Stimulated activated CD8-positive, alpha-beta memory T cell treated with anti-CD3 and anti-CD28 coated beads, Interleukin-15, amount 100 ng/mL, for 48 hours (primary cell): ENCODE measurements at places on chromosomes 12 and 14.
A peak's percentile ranks its signal among the peaks of the same experiment; 100 is the strongest.

DNA sequence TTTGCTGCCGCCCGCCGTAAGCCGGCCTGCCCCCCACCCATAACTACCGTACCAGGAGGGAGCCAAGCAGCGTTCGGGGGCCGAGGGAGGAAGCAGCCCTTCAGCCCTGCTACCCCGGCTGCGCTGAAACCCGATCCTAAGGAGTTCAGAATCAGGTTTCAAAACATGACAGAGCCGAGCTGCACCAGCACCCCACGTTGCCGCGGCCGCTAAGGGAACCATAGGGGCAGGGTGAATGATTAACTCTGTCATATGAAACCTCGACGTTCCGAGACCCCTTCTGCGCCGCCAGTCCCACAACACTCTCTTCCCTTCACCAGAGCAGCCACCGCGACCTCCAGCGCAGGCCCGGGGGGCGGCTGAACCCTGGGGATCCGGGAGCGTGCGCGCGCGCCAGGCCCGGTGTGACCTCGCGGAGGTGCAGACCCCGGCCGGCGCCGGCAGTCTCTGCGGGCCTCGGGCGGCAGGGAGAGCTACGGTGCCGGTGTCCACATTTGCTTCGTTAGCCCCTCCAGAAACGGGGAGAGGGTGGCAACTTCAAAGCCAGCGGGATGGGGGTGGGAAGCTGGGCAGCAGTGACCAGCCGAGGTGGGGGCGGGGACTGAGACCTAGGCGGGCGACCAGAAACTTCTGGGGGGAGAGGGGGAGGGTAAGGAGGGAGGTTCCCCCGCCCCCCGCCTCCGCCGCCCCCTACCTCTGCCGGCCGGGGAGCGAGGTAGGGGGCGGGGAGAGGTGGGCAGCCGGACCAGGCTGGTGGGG, 1.6 kb downstream of the SIX4 start:
- no peak for DNase-seq

GRCh38 chr14:74973003-74973653, 17.7 kb upstream of the PGF start:
- DNase-seq = peak; percentile 14

GRCh38 chr14:34383839-34384238, 78.2 kb downstream of the SPTSSA start:
- no peak for DNase-seq

DNA sequence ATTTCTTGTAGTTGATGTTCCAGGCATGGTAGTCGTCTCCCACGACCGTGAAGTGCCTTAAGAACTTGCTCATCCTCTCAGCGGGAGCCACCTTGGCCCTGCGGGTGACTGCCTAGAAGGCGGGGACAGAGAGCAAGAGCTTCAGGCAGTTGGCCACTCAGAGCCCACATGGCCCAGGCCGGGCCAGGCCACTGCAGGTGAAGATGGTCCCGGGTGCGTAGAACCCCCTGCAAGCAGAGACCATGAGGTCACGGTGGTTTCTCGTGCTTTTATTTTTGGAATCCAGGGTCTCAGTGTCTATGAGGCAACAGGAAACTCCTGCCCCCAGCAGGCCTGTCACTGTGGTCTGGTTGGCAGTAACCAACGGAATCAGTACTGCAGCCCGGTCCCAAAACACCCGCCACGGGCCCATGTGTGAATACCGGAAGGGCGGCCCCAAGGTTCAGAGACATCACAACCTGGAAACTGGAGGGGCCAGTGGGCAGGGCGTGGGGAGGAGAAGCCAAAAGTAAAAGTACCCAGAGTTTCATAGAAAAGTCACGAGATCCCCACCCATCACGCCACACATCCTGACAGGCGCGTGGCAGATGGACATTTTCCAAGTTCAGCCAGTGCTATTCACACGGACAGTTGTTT, 27.5 kb downstream of the HVCN1 start:
- peak; percentile 86 for DNase-seq

DNA sequence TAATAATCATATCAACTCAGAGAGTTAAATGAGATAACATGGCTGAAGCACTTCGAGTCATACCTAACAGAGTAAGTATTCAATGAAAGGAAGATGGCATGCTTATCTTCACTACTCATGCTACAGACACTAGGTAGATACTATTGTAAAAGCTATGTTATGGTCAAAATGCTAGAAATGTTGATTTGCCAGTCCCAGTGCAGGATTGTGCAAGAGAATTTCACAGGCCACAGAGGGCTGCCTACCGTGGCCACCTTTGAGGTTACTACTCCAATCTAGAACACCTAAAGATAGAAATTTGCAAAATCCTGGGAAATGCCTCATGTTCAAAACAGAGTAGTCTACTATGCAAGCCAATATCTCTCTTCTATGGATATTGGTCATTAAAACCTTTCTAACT, 75.3 kb upstream of the PLEKHG7 start:
- DNase-seq = no peak

DNA sequence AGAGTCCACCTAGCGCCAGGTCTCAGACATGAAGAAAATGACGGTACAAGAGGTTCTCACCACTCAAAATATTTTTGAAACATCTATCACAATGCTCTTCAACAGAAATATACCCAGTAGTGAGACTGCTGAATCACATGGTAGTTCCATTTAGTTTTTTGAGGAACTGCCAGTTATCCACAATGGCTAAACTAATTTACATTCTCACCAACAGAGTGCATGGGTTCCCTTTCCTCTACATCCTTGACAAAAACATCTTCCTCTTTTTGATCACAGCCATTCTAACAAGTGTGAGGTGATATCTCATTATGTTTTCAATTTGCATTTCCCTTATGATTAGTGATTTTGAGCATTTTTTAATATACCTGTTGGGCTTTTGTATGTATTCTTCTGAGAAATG, 5.7 kb upstream of the GPR65 start:
- DNase-seq = no peak

DNA sequence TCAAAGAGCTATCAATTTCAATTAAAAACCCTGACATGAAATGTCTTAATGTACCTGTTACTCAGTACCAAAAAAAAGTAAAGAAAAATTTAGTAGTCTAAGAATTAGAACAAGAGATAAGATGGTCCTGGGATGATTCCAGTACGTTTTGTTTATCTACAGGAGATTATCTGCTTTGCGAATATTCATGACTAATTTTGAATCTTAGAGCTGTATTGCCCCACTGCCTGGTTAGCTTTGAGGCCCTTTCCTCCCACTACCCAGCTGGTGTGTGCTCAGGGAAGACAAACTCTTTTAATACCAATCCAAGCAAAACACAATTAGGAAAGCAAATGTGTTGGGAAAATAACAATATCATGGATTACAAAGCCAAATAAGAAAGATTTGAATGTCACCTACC, 263.5 kb downstream of the FOXG1 start:
- no peak for DNase-seq

DNA sequence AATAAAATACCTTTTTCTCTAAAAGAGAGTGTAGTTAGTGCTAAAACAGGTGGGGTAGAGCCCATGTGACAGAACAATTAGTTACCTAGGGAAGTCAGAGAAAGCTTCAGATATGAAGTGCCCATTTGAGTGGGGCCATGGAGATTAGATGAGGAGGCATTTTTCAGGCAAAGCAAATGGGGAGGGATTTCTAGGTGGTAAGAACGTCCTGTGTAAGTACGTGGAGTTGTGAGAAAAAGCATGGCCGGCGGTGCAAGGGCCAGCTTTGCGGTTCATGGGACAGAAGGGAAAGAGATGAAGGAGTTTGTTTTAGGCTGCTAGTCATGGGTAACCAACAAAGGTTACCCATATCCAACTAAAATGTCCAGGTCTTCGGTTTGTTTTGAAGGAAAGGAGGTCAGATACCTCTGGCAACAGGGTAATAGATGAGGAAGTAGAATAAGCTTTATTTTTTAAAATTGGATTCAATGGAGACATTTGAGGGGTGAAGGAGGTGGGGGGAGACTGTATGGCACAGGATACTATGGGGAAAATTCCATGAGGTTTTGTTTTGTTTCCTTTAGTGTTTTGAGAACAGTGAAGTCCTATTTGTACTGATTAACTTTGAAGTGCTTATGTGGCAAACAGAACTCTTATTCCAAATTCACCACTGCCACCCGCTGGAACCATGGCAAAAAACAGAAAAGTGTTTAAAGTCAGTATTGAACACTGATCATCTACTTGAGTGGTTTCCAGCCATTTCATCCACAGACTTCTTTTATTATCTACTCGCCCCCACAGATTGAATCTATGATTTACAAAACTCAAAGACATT, 10.0 kb upstream of the SNRPF start:
- no peak for DNase-seq

- DNase-seq = no peak
Measured at GRCh38 chr14:48289701-48290100, 614.3 kb upstream of the MDGA2 start.

DNA sequence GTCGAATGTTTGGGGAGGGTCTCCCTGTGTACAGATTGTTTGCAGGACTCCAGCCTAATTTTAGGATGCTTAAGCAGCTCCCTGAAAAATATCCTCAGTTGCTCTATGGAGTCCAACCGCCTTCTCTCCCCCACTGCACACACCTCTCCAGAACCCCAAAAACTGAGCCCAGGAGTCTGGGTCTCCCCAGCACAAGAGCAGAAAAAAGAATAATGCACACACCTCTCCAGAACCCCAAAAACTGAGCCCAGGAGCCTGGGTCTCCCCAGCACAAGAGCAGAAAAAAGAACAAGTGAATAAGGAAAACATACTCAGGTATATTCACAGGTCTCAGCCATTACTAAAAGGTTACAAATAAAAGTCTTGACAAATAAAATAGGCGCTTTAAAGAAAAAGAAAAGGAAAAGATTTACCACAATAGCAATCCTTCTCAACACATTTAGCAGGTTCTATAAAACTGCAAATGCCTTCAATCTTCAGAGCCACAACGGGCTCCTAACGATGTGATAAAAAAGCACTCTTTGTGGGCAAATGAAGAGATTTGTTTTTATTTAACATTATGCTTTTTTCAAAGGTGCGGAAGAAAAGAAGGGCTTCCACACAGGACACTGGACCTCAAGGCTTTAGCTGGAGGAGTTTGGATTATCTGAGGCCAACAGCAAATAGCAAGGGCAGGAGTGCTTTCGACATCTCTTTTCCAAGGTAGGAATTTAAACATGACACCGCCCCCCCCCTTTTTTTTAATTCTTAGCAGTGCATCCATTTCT, 8.2 kb downstream of the BCL11B start:
- DNase-seq = no peak

DNA sequence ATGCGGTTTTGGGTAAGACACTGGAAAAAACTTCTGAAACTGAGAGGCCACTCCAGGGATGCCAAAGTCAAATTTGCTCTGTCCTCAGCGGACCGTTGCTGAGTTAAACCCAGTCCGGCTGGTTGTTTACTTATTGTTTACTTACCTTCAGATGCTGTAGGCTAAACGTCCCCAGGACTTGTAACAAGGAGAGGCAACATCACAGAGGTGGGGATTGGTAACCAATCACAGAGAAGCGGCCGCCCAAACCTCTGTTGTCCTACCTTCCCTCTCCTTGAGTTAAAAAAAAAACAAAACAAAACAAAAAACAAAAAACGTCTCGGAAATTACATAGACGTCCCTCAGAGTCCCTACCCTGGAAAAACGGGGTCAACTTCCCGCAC, 380 bp downstream of the ANO2 start:
- no peak for DNase-seq

- no peak for DNase-seq
Measured at GRCh38 chr12:72574138-72574537, 302.0 kb downstream of the TRHDE start.

DNA sequence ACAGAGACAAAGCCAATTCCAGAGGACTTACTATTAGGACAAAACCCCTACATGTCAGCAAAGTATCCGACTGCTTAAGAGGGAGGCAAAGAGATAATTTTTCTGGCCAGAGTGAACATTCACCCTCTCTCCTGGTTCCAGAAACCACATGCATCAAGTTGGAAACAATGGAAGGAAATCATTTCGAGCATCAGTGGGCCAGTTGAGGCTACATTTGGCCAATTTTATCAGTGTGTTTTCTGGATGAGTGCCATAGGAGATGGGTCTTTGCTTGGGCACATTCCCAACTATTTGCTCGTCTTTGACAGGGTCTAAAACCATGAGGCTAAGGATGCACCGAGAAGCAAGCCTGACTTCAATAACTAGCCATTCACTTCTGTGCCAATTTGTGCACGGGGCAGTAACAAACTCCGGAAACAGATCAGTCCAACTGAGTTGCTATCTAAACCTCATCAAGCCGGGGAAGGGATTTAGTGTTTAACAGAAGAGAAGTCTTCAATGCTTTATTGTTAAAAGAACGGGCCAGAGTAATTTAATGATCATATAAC, 17.4 kb downstream of the EGLN3 start:
- DNase-seq = no peak

DNA sequence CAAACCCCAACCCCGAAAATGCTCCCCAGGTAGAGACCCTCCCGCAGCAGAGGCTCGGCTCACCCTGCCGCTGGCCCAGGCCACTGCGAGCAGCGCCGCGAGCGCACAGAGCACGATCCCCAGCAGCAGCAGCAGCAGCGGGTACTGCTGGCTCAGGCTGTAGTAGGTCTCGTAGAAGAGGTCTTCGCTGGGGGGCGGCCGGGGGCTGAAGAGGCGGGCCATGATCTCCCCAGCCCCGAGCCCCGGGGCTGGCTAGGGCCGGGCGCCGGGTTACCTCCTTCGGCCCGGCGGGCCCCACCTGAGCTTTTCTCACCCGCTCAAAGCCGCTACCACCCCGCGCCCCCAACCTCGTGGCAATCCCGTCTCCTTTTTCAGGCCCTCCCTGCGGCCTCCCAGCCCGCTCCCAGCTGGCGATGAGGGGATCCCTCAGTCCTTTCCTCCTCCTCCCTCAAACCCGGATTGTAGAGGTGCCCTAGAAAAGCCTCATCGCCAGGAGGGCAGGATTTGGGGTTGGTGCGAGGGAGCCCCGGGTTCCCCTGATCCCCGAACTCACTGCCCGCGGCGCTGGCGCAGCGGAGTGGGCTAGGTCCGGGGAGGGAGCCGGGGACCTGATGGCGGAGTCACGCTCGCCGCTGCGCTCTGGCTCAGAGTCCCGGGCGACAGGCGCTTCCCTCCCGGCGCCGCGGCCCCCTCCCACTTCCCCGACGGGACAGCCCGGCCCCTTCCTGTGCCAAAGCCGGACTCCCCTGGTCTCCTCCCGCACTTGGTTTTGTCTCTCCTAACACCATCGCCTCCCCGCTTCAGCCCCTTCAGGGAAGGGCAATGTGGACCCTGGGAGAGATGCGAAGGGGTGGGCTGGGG, at the start of gene ADCY4:
ADCY4 (minus strand) TSS at position 641 of the 861 bp plus-strand sequence; CDS start at position 222, 419 bp downstream.
- DNase-seq = no peak

- no peak for DNase-seq
Measured at GRCh38 chr14:91061056-91061887, 831 bp upstream of the RPS6KA5 start.

DNA sequence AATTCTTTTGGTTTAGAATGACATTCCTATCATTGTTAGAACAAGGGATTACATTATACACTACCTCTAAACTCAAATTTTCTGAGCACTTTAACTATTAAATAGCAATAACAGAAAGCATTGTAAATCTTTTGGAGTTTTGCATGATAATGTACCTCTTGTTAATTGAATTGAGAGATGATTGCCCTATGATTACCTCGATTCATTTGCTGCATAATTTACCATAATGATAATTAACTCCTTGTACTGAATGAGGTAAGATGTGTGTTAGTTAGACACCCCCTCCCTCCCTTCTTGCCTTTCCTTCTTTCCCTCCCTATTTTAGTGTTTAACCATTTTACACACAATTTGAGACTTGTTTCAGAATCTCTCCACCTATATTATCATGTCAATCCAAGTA, 469.2 kb downstream of the DIO2 start:
- no peak for DNase-seq
